ENCODE measurements at places on chromosomes 7 and 10.

DNA sequence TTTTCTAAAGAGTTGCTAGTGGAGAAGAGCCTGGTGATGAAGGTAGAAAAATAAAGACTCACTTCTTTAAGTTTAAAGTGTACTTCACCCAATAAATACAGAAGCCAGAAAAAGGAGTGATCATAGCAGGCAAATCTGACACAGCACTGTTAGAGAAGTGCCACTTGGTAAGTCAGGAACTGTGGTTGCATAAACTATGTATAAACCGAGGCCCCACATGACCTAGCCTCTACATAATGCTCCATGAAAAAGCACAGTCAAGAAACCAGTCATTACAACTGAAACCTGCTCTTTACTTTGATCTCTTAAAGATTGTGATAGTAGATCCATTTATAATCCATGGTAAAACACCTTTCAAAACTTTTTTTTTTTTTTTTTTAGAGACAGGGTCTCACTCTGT is 172.1 kb upstream of the PHYHIPL start:
- no peak for DNase-seq

GRCh38 chr7:2013381-2014311 is 219.1 kb downstream of the MAD1L1 start:
- DNase-seq = peak; percentile 47

- DNase-seq = no peak
Measured at GRCh38 chr10:102726274-102726673, 11.8 kb downstream of the SFXN2 start.

- no peak for DNase-seq
Measured at GRCh38 chr7:18175801-18176450, 148.3 kb upstream of the PRPS1L1 start.

- DNase-seq = no peak
Measured at GRCh38 chr10:98959379-98959778, 276.3 kb downstream of the HPSE2 start.

DNA sequence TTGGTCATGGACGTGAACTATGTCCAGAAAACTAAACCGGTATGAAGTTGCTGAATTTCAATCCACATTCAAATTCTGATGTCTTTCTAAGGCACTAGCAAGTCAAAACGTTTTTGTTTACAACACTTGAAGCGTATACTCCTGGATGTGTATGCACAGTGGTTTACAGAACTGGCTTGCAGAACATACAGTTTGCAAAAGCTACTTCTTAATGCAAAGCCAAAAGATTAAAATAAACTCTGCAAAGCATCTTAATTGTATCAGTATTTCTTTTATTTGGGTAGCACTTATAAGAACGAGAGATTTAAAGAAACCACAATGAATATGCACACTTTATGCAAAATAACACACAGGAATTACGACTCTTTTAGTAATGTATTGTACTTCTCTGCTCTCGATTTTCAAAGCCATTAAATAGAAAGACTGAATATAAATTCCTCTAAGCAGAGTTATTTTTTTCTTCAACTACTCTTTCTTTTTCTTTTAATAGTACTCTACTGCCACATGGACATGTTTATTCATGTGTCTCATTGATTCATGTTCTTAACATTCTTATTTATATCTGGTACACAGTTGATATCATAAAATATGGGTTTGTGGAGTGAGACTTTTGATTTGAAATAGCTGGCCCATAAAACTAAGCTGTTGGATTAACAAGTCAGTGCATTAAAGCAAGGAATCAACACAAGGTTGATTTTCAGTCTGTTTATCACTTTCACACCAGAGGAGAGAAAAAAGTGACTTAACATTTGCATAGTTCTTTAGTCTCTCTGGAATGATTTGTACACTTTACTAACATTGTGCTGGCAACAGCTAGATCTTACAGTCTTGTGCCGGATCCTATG is 189.4 kb upstream of the STEAP4 start:
- DNase-seq = no peak

DNA sequence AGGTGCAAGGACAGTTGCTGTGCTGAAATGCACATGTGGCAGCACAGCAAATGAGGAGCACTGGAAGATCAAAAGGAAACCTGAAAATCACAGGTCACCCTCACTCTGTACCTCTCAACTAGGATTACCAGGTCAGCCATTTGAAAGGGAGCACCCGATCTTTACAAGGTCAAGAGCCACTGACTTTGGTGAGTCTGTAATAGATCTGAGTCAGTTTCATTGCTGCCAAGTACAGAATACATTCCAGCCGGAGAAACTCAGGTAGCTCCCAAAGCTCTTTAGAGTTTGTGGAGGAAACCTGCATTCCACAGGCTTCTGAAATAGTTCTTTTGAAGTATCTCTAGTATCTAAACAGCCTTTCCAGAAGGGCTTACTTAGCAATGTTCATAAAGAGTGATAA is 217.5 kb downstream of the SNX13 start:
- DNase-seq = no peak

DNA sequence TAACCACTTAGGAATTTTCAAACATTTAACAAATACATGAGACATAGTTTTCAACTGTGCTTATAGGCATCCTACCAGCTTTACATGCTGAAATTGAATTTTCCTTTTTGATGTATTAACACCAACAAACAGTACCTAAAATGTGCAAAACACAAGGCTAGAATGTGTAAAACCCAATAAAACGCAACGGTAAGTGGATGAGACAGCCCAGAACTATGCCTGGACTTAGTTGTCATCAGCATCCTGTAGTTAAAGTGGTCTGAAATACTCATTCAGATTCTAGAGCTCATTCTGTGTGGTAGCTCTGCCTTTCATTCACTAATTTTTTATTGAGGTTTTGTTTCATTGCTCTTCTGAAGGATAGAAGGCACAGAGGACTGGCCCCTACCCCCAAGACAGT is 137.1 kb downstream of the BMPER start:
- DNase-seq = no peak

DNA sequence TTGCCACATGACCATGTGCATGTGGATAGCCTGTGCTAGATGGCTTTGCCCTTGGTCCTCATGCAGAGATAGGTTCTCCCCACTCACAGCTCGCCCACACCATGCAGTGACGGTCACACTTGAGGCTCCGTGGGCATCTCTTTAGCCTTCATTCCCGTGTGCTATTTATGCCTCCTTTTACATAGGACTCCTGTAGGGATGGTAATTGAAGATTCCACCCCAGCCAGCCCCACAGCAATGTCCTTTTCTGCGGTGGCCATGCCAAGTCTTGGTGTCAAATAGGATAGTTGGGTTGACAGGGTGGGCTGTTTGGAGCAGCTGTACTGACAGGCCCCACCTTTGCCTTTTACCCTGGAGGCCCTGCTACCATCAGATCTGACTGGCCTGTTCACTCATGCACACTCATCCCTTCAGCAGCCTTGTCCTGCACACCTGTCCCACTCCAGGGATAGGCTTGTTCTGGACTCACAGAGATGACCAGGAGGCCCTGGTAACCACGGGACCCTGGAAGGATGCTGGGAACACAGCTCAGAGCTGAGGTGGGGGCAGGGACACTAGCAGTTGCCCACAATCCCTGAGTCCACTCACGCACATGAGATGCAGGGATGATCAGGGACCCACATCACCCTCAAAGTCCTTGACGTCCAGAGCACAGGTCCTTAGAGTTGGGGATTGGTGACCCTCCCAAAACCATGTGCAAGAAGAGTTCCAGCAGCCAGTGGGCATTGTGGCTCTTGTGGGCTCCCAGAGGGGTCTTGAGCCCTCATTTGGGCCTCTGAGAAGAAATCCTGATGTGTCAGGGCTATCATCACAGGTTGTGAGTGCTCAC is 71.2 kb downstream of the ADCY1 start:
- no peak for DNase-seq

- DNase-seq = peak; percentile 54
Measured at GRCh38 chr7:41881331-41882130, 178.6 kb upstream of the INHBA start.

- no peak for DNase-seq
Measured at GRCh38 chr10:48414778-48415177, 108.3 kb downstream of the MAPK8 start.

GRCh38 chr7:105808703-105809590 is 67.5 kb downstream of the ATXN7L1 start:
- no peak for DNase-seq

DNA sequence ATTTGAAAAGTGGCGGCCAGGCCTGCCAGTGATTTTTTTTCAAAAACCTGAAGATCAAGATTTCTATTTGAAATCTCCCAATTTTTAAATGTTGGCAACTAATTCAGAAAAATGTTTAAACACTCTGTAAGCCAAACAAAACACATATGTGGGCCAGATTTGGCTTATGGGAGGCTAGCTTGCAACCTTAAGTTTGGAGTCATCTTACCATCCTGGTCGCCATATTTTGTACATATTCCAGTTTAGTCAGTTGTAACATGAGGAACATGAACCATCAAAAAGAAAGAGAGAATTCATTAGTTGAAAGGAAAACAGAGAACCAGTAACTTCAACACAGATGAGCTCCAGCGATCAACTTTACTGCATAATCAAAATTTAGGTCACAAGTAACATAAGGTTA is 115.4 kb downstream of the TMEM26 start:
- no peak for DNase-seq

DNA sequence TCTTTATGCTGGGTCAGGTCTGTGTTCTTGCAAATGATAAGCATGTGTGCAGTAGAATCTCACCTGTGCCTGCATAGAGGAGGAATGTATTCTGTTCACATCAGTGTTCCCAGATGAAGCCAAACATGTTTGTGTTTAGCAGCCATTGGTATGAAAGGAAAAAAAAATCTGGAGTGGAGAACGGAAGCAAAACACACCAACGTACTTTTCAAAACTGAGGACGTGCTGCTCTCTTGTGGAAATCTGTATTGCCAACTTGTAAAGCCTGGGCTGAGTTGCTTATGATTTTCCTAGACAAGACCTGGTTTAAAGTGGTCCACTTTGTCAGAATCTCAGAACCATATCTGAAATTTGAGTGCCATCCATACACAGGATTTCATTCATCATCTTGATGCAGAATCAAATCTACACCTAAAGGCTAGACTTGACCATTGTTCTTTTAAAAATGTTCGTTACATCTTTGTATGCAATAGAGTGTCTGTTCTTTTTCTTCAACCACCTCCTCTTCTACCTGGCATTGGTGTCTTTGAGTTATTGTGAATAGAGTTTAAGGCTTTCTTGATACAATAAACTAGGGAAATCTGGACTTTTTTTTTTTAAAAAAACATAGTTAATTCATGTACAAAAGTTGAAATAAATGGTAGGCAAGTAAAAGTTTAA is 367.7 kb downstream of the PHF14 start:
- DNase-seq = no peak

- DNase-seq = peak; percentile 43
Measured at GRCh38 chr10:43594944-43595589, 11.2 kb upstream of the ZNF485 start.

- DNase-seq = no peak
Measured at GRCh38 chr10:30759423-30759822, 129.9 kb upstream of the LYZL2 start.

- no peak for DNase-seq
Measured at GRCh38 chr10:91883549-91884444, 25.5 kb downstream of the FGFBP3 start.

DNA sequence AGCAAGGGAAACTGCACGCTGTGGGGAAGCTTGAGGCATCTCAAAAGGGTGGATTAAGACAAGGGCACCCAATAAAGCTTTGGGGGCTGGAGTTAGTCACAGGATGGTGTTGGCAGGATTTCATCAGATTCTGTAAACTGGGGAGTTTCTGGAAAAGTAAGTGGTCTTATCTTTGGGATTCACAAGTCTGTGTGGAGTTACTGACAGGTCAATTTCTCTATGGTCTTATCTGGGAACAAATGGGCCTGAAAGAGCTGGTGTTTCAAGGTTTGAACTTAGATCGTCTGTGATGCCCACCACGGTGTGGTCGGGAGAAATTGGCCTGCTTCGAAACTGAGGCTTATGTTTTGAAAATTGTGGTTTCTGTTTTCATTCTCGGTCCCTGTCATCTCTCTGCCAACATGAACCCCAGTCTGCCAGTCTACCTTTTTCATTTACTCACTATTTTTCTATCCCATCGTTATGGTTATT is 23.8 kb upstream of the AOAH start:
- DNase-seq = no peak

GRCh38 chr7:46229409-46229808 is 308.3 kb upstream of the IGFBP3 start:
- no peak for DNase-seq

DNA sequence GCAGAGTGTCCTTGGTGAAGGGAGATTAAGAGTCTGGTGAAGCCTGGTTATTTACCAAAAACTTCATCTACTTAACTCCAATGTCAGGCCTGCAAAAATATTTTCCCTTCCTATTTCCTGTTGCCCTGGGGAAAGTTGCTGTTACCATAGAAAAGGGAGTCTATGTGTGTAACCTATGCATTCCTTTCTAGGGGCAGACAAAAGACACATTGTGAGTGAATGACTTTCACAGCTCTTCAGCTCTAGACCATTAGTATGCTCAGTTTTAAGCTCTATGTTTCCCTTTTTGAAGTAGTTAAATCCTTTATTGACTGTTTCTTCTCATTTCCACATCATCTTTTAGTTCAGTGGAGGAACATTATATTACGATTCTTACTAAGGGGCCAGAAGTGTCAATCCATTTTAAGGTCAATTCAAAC is 45.6 kb upstream of the SGCE start:
- DNase-seq = no peak

DNA sequence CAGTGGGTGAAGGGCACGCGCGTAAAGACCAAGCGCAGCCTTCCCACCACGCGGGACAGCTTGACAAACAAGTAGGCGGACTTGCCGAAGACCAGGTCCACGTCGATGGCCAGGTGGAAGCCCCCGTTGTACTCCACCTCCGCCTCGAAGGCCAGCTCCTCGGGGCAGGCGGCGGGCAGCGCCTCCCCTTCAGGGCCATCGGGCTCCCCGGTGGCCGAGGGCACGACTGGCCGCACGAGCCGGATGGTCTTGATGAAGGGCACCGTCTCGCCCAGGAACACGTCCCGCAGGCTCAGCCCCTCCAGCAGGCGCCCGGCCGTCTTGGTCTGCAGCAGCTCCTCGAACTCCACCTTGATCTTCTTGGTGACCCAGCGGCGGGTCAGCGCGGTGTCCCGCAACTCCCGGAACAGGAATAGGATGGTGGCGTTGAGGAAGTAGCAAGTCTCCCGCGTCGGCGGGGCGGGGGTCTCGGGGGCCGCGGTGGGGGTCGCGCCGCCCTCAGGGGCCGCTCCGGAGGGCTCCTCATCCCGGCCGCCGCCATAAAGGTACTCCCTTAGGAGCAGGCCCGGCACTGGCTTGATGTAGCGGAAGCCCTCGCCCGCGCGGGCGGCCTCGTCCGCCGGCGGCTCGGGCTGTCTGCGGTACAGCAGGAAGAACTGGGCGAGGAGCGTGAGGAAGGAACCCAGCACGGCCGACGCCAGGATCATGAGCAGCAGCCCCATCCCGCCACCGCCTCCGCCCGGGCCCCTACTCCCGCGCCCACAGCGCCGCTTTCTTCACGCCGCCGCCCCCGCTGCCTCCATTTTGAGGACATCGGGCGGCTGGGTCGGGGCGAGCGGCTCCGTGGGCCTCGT is 507 bp downstream of the PDZD8 start:
- peak; percentile 71 for DNase-seq

DNA sequence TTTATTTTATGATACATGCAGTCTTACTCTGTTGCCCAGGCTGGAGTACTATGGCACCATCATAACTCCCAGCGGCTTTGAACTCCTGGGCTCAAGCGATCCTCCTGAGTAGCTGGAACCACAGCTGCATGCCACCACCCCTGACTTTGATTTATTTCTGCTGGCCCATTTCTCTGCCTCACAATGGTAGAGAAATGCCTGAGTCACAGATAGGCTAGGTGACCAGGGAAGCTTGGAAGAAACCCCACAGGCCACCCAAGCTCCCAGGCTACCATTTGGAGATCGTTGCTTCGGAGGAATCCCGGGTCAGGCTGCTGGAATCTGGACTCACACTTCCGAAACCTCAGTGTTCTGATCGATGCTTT is 17.4 kb upstream of the BAIAP2L1 start:
- no peak for DNase-seq

Measured in right lobe of liver (tissue), 6 donors.